ENCODE measurements at places on chromosomes 1 and 21.

GRCh38 chr1:2867087-2867425 is 65.6 kb upstream of the TTC34 start:
- no peak for DNase-seq

DNA sequence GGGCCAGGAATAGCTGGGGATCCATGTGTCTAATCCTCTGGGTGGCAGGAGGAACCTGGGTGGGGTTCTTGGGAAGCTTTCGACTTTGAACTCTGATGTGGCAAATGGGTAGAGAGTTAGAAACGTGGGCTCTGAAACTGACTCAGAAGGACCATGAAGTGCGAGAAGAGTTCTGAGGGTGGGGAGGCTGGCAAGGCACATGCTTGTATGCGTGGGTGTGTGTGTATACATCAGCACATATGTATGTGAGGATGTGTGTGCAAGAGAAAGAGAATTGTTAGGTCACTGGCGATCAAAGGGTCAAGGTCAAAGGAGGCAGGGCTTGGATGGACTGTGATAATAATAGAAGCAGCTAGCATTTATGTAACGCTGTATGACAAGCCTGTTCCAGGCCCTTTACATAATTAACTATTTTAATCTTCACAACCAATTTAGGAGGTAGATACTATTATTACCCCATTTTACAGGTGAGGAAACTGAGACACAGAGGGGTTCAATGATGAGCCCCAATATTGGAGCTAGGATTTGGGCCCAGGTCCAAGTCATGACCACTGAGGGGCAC is 84.5 kb upstream of the POU3F1 start:
- DNase-seq = no peak

- DNase-seq = peak; percentile 62
These were observed 427.7 kb upstream of the RUNX1 start for GRCh38 chr21:35476621-35477395.

DNA sequence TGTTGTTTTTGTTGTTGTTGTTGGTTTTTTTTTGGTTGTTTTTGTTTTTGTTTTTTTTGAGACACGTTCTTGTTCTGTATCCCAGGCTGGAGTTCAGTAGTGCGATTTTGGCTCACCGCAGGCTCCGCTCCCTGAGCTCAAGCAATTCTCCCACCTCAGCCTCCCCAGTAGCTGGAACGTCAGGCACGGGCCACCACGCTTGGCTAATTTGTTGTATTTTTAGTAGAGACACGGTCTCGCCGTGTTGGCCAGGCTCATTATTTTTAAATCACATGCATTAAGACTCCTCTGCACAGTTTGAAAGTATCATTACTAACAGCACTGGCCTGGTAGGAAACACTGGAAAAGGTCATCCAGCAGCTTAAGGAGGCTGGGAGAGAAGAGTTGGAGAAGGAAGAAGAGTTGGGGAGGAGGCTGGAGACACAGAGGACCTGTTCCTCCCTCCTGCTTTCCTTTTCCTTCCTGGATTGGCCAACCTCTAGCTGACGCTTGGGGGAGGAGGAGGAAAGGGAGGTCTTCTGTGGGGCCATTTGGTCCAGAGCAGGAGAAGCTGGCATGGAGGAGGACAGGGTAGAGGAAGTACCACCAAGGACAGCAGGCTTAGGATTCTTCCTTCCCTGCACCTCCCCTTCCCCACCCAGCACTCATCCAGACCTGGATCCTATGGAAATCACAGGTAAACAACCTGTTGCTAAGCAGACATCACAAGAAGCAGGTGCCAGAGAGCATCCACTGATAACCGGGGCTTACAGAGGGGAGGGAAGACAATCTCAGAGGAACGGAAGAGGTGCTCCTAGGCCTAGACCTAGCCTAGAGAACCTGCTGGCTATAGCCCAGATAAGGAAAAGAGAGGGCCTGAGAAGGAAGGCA is 71.9 kb upstream of the GOLT1A start:
- DNase-seq = no peak

GRCh38 chr1:115685029-115685705 is 43.4 kb downstream of the VANGL1 start:
- DNase-seq = no peak

GRCh38 chr1:59045636-59046035 is 251.3 kb upstream of the FGGY start:
- no peak for DNase-seq

DNA sequence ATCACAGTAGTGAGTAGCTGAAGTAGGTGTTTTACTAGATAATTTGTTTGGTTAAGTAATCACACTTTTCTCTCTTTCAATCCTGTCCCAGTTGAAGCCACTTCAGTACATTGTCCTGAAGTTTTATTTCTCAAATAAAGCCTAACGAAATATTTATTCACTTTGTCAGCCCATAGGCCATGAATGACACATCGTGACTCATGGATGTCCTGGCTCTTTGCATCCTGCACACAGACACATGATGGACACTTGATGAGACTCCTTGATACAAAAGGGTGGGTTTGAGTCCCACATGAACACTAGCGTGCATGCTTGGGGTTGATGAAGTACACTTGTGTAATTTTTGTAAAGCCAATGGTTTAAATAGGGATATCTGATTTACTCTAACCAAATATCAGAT is 22.7 kb upstream of the LAMC2 start:
- DNase-seq = peak; percentile 95

GRCh38 chr1:207836591-207837347 is 74.2 kb downstream of the CD34 start:
- DNase-seq = no peak

GRCh38 chr1:15346346-15347030 is 63.2 kb upstream of the EFHD2 start:
- DNase-seq = no peak

DNA sequence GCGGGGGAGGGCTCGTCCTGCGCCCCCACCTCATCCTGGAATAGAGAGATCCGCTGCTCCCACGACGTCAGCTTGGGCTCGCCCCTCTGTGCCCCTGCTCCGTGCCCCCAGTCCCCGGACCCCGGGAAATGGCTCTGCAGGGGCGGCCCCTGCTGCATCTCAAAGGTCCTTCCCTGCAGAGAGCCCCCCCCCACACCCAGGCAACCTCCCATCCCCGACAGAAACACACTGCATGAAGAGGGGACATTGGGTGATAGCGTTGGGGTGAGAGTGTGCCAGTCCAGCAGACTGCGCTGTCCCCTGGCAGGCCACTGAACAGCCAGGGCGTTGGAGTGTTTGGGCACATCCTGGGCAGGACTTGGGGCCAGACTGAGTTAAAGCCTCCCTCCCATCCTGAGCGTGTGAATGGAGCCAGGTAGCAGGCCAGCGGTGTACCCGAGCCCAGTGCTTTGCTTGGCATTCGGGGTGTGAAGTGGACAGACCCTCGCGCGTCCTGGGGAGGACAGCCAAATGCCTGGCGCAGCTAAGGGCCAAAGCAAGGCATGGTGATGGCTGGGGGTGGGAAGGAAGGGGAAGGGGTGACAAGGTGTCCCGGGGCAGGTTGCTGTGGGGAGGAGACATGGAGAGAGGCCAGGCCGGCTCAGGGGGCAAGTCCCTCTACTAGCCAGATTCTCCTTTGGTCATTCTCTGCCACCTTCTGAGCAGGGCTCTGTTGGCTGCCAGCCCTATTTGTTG is 633 bp upstream of the ETNK2 start:
- DNase-seq = no peak

- DNase-seq = no peak
These were observed 5.7 kb upstream of the SOAT1 start for GRCh38 chr1:179287946-179288345.

- DNase-seq = peak; percentile 43
These were observed 70.8 kb downstream of the KIF26B start for GRCh38 chr1:245225322-245226202.

DNA sequence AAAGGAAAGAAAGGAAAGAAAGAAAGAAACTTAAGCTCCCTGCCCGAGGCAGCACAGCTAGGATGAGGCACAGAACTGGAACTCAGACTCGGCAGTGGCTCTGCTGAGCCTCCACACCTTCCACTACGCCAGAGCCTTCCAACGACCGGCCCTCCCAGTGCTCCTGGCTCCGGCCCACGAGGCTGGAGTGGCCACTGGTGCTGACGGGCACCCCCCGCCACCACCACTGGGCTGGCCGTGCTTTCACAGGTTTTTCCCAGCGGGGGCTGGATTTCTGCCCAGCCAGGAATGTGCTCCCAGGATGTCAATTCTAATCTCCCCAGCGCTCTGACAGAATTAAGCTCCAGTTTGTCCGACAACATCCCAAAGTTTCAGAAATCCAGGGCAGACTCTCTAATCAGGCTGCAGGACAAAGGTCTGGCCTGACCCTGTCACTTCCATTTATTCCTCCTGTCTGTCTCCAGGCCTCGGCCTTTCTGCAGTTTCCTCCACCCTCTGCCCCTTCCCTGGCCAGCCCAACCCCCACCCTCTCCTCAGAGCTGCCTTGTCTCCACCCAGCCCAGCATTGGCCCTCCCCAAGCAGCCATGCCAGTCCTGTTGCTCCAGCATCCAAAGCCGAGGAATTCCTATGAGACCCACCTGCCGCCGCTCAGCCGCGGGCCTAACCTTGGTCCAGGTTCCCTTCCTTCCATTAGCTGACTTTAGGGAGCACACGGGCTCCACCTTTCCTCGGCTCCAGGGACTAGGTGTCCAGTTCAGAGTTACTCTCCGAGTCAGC is 81.9 kb downstream of the CASZ1 start:
- no peak for DNase-seq

DNA sequence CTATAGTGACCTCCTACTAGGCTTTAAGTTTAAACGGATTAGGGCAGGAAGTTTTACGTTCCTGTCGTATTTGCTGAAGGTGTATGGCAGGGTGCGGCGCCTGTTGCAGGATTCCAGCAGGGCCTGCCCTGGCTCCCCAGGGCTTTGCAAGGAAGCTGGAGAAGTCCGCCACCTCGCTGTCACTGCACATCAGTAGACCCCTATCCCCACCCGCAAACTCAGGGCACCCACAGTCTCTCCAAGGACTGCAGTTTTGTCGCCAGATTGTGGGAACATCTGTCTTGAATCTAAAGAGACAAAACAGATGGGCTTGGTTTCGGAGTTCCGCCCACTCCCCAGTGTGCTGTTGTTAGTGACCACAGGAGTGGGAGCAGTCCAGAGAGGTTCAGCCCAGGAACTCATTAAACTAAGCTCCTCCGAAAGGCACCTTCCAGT is 110.8 kb downstream of the CDC7 start:
- DNase-seq = no peak

DNA sequence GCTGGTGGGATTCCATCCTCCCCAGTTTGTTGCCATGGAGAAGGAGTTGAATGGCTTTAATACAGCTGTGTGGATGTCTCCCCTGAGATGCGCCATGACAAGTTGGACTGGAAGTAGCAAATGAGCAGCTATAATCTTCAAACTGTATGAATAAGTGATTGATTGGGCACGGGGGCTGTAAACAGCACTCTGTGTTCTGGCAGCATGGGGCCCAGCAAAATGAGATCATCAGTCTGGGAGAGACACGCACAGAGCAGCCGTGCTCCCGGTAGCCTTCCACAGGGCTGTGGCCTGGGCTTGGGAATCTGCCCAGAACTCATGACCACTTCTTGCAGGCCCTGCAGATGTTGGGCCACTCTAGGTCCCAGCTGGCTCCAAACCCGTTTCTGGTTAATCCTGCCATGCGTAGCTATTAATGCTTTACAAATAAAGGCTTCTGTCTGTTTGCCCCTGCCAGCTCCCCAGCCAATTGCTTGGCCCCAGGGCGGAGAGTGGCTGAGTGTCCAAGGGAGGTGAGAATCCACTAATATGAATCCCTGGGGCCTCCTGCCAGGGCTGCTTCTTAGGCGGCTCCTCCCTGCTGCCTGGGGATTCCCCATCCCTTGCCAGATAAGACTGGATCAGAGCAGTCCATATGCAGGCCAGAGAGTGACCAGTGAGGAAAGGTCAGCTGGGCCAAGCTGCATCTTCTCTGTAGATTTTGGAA is 642.9 kb downstream of the AJAP1 start:
- no peak for DNase-seq

DNA sequence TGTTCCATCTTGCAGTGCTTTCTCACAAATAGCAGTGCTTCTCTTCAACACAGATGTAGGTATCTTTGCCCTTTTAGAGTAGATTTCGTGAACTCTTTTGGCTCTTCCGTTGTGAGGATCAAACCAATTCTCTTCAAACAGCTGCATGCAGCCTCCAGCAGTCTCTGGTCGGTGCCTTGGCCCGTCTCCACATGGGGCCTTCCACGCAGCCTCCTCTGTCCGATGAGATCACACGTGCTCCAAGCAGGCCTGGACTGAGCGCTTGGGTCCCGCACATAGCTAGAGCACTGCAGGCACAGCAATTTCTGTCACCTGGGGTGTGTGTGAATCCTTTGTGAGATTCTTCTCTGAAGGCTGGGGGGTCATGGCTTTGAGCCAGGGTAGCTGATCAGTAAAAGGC is 82.8 kb upstream of the KCNE2 start:
- DNase-seq = no peak

GRCh38 chr1:210663730-210664573 is 335.2 kb downstream of the HHAT start:
- no peak for DNase-seq

DNA sequence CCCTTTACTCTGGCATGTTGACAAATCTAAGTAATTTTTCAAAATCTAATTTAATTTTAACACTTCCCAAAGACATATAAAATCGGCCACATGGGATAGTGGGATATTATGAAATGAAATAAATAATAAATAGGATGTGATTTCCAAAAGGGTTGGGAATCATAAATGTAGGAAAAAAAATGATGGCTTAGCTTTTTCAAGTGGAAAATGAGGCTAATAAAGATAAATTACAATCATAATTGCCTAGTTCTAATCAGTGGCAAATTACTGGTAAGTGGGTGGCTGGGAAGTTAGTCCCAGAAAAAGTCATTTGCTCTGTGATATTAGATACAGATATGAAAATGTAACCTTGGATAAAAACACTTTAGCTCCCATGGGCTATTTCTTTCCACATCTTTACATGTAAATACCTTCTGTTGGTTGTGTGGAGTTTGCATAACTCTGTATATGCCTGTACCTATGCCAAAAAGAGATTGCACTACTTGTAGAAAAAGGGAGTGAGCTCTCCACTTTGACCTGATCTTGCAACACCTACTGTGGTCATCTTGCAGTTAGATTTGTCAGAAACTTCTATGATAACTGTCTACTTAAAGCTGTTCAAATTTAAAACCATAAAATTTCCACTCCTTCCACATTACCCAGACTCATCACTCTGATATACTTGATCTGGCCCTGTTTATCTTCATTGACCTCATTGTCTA is 284.6 kb upstream of the KAZN start:
- DNase-seq = no peak

- no peak for DNase-seq
These were observed 358.5 kb downstream of the RGS7 start for GRCh38 chr1:240998441-240999015.

DNA sequence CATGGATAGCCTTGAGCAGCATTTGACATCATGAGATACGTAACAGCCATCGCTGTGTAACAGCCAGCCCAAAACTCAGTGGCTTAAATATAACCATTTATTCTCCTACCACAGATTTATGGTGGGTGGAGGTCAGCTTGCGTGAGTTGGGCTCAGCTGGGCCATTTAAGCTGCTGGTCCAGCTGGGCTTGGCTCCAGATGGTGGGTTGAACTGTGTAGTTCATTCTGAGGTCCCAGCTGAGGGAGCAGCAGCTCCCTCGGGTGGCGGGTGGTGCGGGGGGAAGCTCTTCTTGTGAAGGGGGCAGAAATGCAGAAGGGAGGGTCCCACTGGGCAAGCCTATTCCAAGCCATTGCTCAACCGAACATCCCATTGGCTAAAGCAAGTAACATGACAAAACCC is 75.9 kb downstream of the IGSF21 start:
- no peak for DNase-seq

GRCh38 chr1:1889847-1890505 is 911 bp downstream of the GNB1 start:
- peak; percentile 19 for DNase-seq

Data from brain microvascular endothelial cell (primary cell).